ENCODE measurements at places on chromosomes 2 and 18.

GRCh38 chr2:11264007-11264406, 80.4 kb downstream of the ROCK2 start:
- H3K27me3 ChIP-seq, result no peaks in the 10 kb centered on the region
- no peak overlapping the region for H3K27ac ChIP-seq
- DNase-seq, result no peak
- no peak overlapping the region for H3K4me3 ChIP-seq
- no peaks in the 10 kb centered on the region for H3K4me1 ChIP-seq
- H3K36me3 ChIP-seq, result peaks cover 5% of the 10 kb centered on the region

- H3K36me3 ChIP-seq, result no peaks in the 10 kb centered on the region
- no peaks in the 10 kb centered on the region for H3K4me1 ChIP-seq
- no peak overlapping the region for H3K27ac ChIP-seq
Measured at GRCh38 chr2:239715202-239715601, 309.9 kb downstream of the NDUFA10 start.

- no peak for DNase-seq
- no peaks in the 10 kb centered on the region for H3K27me3 ChIP-seq
- peaks cover 40% of the 10 kb centered on the region for H3K36me3 ChIP-seq
- H3K27ac ChIP-seq, result no peak overlapping the region
Measured at GRCh38 chr2:32427672-32428610, 71.1 kb downstream of the BIRC6 start.

GRCh38 chr2:175884697-175885393, 117.2 kb downstream of the LNPK start:
- peaks cover 16% of the 10 kb centered on the region for H3K27me3 ChIP-seq
- H3K4me3 ChIP-seq, result no peak overlapping the region
- no peak for DNase-seq
- H3K4me1 ChIP-seq, result no peaks in the 10 kb centered on the region
- no peaks in the 10 kb centered on the region for H3K36me3 ChIP-seq

GRCh38 chr2:23809150-23809549, 117.8 kb downstream of the ATAD2B start:
- no peak overlapping the region for H3K4me3 ChIP-seq
- H3K4me1 ChIP-seq, result peaks cover 10% of the 10 kb centered on the region
- H3K27me3 ChIP-seq, result no peaks in the 10 kb centered on the region
- H3K36me3 ChIP-seq, result peaks cover 22% of the 10 kb centered on the region
- no peak for DNase-seq

Measured in MCF 10A (cell line).